Cortex of kidney (tissue), 1 donor: ENCODE measurements at places on chromosomes 16 and 17.

GRCh38 chr17:71760062-71760720 is 360.6 kb upstream of the SOX9 start:
- no peak for DNase-seq

DNA sequence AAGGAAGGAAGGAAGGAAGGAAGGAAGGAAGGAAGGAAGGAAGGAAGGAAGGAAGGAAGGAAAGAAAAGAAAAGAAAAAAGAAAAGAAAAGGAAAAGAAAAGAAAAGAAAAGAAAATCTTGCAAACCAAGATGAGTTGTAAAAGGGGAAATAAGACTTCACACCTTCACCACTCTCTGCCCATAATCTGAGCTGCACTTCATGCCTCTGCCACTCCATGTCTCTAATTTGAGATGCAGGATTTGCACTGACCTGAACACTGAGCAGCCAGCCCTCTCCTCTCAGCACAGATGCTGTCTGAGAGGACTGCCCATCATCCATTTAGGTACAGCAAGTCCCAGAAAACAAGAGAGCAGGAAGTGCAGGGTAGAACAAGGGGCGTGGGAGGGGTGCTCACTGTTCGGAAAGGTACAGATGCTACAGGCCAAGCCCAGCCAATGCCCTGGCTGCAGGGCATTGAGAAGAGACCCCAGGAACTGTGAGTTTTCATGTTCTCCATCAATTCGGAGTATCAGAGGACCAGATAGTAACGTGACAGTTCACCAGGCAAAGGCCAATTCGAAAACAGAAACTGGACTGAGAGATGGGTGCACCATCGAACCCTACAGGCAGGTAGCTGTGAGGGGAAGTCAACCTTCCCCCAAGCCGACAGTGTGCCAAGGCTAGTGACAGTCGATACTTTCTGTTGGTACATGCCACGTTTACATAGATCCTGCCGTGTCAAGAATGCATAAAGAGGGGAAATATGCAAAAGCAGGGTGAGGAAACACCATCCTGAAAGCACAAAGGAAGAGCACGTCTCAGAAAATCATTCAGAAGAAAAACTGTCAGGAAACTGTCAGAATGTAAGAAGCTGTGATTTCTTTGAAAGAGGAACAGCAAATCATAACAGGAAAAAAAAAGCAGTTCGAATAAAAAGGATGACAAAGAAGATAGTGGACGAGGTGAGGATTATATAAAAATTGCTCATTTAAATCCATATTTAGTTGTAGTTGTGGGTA is 142.0 kb upstream of the RCVRN start:
- DNase-seq: no peak

DNA sequence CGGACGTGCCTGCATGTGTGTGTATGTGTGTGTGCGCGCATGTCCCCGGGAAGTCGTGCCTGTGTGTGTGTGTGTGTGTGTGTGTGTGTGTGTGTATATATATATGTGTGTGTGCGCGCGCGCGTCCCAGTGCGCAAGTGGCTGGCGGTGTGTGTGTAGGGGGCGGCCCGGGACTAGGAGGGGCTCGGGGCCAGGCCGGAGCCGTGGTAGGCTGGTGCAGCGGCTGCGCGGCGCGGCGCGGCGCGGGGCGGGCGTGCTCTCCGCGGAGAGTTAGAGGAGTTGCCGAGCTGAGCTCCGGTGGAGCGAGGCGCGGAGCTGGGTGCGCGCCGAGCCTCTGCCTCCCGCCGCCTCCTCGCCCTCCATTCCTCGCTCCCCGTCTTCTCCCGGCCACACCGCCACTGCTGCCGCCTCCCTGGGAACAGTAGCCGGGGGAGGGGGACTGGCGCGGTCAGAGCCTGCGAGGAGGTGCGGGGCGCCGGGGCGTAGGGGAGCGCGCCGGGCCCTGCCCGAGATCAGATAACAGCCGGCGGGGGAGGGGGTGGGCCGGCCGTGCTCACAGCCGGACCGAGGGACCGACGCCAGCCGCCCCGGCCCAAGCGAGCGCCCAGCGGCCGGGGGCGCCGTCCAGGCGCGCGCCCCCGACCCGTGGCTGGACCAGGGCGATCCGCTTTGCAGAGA is at the start of gene KCNJ12:
KCNJ12 (plus strand) TSS at position 277 of the 678 bp plus-strand sequence. CDS start 38,986 bp downstream, outside the sequence.
- no peak for DNase-seq

GRCh38 chr16:58024486-58025350 is 836 bp upstream of the MMP15 start:
- DNase-seq: no peak

DNA sequence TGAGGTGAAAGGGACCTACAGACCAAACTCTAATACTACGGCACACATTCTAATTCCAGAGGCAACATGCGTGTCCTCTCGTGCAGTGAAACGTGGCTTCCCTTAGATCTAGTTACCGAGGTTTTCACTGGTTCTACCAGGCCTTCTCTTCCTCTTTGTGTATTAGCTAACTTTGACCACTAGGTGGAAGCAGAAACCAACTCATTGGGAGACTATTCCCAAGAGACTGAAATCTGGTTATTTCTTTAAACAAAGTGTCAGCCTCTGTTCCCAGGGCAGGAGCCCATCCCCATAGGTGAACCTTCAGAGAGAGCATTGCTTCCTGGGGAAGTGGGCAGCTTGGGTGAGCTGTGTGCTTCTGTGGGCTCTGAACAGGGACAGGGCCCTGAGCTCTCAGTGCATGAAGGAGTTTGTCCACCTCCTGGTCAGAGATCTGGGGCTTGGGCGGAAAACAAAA is 19.7 kb upstream of the RCVRN start:
- DNase-seq: no peak
